ENCODE measurements at places on chromosomes 7 and 10. TPM values are rescaled to one million over a fixed set of nuclear protein-coding genes. Genes with fewer than 3 reads are reported as not detected.

Gene HABP2
- polyA plus RNA-seq = 0.41 TPM

Gene ENO4
- 4.3 TPM for polyA plus RNA-seq

Gene SPDYE5
- 4.8 TPM for polyA plus RNA-seq

Gene CNTNAP2
- 71.0 TPM for polyA plus RNA-seq

Gene FEZF1
- polyA plus RNA-seq = not detected

Gene GPR85
- polyA plus RNA-seq = 0.89 TPM

Gene CYP2C8
- polyA plus RNA-seq = 2.8 TPM

Gene LIPA
- 48.1 TPM for polyA plus RNA-seq

Gene AGR2
- polyA plus RNA-seq = 88.3 TPM
